ENCODE measurements at places on chromosomes 7 and 10. TPM values are rescaled to one million over a fixed set of nuclear protein-coding genes. Genes with fewer than 3 reads are reported as not detected.

Gene COL13A1
- polyA plus RNA-seq: 14.5 TPM

Gene KNDC1
- not detected for polyA plus RNA-seq

Gene CELF2
- polyA plus RNA-seq: 21.6 TPM

Gene TMEM120A
- polyA plus RNA-seq: 133 TPM

Gene TDRD1
- polyA plus RNA-seq: not detected

Gene SORBS1
- 2.0 TPM for polyA plus RNA-seq

Gene TCTN3
- 52.6 TPM for polyA plus RNA-seq

Gene MTG1
- 91.6 TPM for polyA plus RNA-seq

Gene FXYD4
- not detected for polyA plus RNA-seq

Gene NKX2-3
- polyA plus RNA-seq: not detected

Gene C7orf57
- not detected for polyA plus RNA-seq

Gene CALCR
- polyA plus RNA-seq: not detected

Gene HOXA13
- polyA plus RNA-seq: not detected

Gene MINPP1
- 16.0 TPM for polyA plus RNA-seq

Gene ADRA2A
- 0.03 TPM for polyA plus RNA-seq

Gene ATE1
- polyA plus RNA-seq: 6.9 TPM

Gene CHST12
- 77.7 TPM for polyA plus RNA-seq

Gene ASB10
- not detected for polyA plus RNA-seq

Gene WEE2
- not detected for polyA plus RNA-seq

Gene PPP1R3A
- not detected for polyA plus RNA-seq

Gene ANKRD61
- polyA plus RNA-seq: 0.18 TPM

Gene HSPA12A
- polyA plus RNA-seq: 0.24 TPM

Gene PRTFDC1
- 22.0 TPM for polyA plus RNA-seq

Gene VIPR2
- polyA plus RNA-seq: not detected

Gene TMEM139
- polyA plus RNA-seq: 0.37 TPM

Gene PAX4
- not detected for polyA plus RNA-seq

Gene NUTM2E
- 0.04 TPM for polyA plus RNA-seq

Gene NOLC1
- 32.1 TPM for polyA plus RNA-seq

Gene CFAP69
- 0.51 TPM for polyA plus RNA-seq

Gene ACTA2
- 6.3 TPM for polyA plus RNA-seq
